Stimulated activated CD4-positive, alpha-beta T cell treated with anti-CD3 and anti-CD28 coated beads, Interleukin-2, amount 100 ng/mL, for 48 hours (primary cell): ENCODE measurements at places on chromosomes 16 and 17.
A peak's percentile ranks its signal among the peaks of the same experiment; 100 is the strongest.

DNA sequence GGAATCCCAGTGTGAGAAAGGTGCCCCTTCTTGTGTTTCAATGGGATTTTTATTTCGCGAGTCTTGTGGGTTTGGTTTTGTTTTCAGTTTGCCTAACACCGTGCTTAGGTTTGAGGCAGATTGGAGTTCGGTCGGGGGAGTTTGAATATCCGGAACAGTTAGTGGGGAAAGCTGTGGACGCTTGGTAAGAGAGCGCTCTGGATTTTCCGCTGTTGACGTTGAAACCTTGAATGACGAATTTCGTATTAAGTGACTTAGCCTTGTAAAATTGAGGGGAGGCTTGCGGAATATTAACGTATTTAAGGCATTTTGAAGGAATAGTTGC, 567 bp downstream of the UBB start:
- no peak for DNase-seq

GRCh38 chr16:75566758-75567255, 628 bp downstream of the GABARAPL2 start:
- DNase-seq, result no peak

DNA sequence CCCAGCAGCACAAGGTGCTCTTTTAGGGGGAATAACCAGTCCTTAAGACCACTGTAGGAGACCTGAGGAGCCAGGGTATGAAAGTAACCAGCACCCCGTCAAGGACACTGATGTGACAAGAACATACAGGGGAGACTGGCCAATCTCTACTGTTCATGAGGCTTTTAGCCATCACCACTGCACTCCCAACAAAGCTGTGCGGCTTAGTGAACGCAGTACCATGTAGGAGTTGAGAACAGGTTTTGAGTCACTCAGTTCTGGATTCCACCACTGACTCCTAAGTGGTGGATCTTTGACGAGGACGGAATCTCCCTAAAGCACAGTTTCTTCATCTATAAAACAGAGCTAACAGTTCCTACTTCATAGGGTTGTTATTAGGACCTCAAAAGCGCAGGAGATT, 26.8 kb downstream of the COG4 start:
- DNase-seq, result no peak

GRCh38 chr17:17042384-17042736, at the start of gene MPRIP:
MPRIP (plus strand) TSS chr17:17042457; CDS start chr17:17042849, 392 bp downstream.
- no peak for DNase-seq

DNA sequence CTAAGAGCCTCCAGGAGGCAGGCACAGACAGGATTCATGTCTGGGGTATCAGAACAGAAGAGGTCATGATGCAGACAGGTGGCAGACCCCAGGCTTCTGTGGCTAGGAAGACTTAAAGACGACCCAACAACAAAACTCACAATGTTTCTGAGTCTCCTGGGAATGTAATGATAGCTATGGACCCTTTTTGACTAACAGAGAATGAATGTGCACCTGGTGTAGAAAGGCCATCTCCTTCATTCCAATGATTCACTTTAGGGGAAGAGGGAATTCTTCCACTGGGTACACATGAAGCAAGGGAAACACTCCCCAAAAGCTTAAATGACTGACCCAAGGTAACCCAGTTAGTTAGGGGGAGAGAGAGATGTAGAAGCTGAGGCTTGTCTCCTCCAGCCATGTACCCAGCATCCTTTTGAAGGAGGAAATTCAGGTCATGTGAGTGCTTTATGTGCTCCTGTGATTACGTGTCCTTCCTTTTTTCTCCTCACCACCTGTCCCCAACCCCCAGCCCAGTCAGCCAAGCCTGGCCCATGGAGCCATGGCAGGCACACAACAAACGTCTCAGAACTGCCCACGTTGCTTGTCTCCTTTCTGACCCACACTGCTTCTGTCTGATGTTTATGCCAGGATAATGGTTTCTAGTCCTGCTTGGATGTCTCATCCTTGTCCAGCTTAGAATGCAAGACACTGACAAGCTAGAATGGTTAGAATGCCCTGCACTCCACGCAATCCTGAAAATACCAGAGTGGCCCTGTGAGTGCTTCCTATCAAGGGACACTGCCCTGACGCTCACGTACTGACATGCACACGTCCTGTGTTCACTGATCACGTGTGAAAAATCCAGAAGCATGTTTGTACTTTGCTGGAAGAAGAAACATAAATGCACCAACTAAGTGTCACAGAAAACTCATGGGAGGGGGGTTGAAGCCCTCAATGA, 156.4 kb downstream of the ZFHX3 start:
- DNase-seq, result no peak

DNA sequence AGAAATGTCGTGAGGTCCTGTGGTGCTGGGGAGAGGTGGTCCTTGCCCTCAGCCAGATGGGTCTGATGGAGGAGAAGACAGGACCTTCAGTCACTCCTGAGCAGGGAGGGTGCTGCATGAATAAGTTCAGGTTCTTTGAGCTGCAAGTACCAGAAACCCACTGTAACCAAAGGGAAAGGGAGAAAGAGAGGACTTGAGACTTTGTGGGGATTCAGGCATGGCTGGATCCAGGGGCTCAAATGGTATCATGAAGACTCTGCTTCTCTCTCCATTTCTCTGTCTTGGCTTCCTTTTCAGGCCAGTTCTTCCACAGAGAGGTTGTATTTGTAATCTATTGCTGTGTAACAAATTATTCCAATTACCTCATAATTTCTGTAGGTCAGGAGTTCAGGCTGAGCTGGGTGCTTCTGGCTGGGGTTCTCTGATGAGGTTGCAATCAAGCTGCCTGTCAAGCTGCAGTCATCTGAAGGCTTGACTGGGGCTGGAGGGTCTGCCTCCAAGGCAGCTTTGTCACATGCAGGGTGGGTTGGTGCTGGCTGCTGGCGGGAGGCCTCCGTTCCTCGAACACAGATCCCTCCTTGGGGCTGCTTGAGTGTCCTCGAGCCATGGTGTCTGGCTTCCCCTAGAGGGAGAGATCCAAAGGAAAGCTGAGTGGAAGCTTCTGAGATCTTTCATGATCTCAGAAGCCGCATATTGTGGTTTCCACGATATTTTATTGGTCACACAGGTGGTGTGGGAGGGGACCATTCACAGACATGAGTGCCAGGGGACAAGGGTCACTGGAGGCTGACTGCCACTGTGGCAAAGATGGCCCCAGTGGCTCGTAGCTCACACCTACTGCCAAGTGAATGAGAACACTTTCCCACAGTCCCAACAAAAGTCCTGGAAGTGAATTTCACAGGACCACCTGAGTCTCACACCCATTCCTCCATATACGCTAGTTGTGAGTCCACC, 5.9 kb upstream of the ADCY7 start:
- no peak for DNase-seq

DNA sequence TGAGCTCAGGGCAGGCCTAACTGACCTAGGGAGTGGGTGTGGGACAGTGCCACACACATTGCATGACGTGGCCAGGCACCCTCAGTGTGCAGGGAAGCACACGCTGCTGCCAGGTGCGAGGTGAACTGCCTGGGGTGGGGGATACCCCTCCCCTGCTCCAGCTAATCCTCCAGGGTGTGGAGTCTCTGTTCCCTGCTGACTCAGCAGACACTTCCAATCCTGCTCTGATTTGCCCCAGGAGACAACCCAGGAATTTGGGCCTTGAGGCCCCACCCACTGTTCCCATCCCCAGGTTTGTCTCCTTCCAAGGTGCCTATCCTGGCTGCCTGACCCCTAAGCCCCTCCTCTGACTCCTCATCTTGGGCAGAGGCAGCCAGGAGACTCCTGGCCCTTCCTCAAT, 10.7 kb downstream of the DLX3 start:
- DNase-seq, result no peak

GRCh38 chr16:70687671-70688245, 1.9 kb upstream of the MTSS2 start:
- DNase-seq, result no peak

DNA sequence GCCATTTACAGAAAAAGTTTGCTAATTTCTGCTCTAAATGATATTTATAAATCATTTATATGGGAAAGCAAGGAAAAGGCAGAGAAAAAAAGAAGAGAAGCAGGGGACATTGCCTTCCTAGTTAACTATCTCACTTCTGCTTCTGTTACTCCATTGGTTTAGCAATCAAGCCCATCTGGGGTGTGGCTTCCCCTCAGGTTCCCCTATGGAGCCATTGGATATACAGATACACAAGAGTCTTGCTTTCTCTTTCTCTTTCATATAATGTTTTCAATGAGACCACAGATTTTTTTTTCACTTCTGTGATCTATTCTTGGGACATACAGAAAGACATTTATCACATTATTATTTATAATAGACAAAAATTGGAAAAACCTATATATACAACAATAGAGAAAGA, 105.6 kb upstream of the TOM1L1 start:
- DNase-seq, result no peak

- DNase-seq, result no peak
These were observed 929 bp downstream of the TMEM11 start for GRCh38 chr17:21212826-21213637.

- DNase-seq, result no peak
These were observed 572 bp downstream of the MPG start for GRCh38 chr16:78444-79150.

DNA sequence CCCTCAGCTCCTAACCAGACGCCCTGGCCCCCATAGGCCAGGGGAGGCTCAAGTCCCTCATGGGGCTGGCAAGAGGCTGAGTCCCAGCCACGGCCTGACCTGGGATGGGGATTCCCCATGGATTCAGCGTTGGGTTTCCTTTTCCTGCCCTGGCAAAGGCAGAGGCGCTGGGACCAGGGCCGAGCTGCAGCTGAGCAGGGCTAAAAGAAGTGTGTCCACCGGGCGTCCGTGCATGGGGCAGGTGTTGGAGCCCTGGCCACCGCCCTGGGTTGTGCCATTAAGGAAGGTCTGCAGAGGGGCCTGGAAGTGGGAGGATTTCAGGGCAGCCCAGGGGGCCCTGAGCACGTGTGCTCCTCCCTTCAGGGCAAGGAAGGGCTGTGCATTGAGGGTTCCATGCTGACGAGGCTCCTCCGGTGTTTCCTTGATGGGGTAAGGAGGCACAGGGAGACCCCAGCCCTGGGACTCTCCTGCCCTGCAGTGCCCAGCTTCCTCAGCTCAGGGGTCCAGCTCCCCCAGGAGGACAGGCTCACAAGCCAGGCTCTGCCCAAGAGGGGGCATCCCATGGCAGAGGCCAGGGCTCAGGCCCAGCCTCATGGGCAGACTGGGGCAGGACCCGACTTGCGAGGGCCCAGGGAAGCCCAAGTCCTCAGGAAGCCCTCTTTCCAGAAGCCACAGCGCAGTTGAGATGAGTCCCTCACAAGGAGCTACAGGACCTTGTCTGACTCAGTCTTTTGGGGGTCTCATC, 10.1 kb downstream of the TBC1D26 start:
- no peak for DNase-seq

GRCh38 chr16:53714205-53715022, 10.5 kb downstream of the FTO start:
- DNase-seq, result no peak

DNA sequence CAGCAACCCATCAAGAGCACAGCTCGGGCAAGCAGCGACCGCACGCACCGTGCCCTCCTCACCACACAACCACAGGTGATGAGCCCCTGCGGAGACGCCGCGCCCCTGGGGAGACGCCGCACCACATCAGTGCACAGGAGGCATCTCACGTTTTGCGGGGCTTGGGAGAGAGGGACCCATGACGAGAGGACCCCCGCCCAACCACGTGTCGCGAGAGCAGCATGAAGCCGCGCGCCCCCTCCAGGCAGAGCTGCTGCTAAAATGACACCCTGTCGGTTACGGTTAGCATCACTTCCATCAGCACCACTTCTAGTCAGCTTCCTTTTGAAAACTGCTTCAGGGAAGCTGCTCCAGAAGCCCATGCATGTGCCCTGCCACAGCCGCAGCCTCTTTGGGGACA, 45.3 kb downstream of the KLHDC4 start:
- DNase-seq, result no peak

- DNase-seq, result no peak
These were observed 4.8 kb downstream of the PLEKHH3 start for GRCh38 chr17:42672038-42672437.

GRCh38 chr16:87762620-87763019, 3.2 kb downstream of the KLHDC4 start:
- no peak for DNase-seq

- no peak for DNase-seq
These were observed 36.2 kb downstream of the YPEL2 start for GRCh38 chr17:59367657-59368045.

DNA sequence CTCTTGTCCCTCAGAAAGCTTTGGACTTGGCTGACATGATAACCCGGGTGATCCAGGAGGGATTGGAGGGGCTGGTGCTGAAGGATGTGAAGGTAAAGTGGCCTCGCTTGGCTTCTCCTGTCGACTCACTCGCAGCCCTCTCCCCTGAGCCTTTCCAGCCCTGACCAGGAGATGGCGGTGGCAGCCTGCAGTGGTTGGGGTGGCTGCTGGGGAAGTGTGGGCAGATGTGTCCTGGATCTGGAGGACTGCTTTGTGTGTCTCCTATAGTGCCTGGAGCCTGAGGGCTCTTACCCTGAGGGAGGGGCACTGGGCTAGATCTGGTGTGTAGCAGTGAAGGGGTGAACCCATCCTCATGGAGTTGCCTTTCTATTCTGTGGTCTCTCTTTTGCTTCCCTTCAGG, 17.9 kb downstream of the LIG3 start:
- DNase-seq, result peak; percentile 69

DNA sequence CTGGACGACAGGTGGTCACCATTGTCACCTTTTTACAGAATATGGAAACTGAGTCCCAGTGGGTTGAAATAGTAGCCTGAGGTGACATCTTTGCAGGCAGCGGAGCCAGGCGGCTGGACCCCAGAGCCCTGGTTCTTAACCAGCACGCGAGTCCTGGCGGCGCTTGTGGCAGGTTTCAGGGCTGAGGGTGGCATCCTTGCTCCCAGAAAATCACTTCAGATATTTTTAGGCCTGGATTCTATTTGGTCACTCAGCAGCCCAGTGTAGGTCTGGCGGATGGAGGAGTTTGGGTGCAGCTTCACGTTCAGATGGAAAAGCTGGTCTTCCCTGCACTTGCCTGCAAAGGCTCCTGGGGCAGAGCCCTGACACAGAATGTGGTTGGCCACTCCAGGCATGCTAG, 354.0 kb downstream of the SNX29 start:
- no peak for DNase-seq

DNA sequence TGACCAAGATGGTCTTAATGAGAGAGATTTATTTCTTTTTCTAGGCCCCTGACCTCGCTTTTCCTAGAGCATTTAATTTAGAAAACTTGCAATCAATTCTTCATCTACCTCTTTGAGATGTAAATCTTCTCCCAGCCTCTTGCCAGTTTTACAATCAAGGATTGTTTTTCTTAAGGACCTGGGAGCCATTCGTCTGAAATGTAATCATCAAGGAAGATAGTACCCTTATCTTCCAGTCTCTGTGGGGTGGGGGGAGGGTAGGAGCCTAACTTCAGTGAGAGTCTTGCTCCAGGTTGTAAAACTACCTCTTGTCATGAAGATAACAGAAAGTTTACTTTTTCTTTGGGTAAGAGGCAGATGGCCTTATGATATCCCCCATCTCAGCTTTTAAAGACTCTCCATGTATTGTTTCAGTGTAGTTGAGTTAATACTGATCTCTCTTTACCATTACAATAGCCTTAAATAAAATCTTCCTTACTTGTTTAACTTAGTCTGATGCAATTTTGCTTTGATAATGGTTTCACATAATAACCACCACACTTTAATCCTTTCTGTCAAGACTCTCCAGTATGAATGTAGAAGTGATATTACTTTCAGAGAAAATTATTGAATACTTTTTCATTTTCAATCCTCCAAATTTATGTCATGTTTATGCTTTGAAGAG, 110.2 kb upstream of the CPHXL start:
- no peak for DNase-seq
